ENCODE measurements at places on chromosomes 6 and 20. TPM values are rescaled to one million over a fixed set of nuclear protein-coding genes. Genes with fewer than 3 reads are reported as not detected.

- DNase-seq = peak; percentile 35
Measured at GRCh38 chr6:155084431-155085123, 89.5 kb downstream of the TIAM2 start.

The LSM14B gene
- total RNA-seq = 39.6 TPM

The DSE gene
- total RNA-seq = 91.8 TPM

- DNase-seq = peak; percentile 85
Measured at GRCh38 chr6:43972913-43973300, 154.3 kb downstream of the MRPL14 start.

The MYLK4 gene
- total RNA-seq = 0.07 TPM

- no peak for DNase-seq
Measured at GRCh38 chr20:6870559-6870958, 103.1 kb downstream of the BMP2 start.

The ZC2HC1B gene
- not detected for total RNA-seq

- DNase-seq = no peak
Measured at GRCh38 chr6:90458353-90459224, 128.3 kb downstream of the MAP3K7 start.

DNA sequence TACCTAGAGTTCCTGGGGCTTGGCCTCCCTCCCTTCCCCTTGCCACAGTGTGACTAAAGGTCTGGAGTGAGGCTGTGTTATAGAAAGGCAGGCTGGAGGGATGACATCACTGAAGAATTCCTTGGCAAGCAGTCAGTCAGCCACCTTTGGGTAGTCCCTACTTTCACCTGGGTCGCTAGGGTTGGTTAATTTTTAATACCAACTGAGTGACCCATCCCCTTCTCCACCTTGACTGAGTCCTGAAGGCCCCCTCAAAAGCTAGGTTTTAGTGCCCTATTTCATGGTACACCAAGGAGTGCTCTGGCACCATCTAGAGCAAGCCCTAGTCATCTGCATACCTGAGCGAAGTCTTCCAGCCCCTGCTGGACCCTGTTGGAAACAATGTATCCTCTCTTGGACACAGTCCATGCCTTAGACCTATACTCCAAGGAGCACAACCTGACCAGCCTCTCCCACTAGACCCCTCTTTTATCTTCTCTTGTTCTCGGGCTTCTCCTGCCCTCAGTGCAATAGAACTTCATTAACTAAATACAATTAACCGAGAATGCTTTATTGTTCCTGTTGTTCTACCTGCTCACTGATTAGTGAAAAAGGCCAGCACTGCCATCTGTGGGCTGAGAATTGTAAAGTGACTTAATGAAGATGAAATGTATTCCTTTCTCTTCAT, 44.6 kb downstream of the RIN2 start:
- no peak for DNase-seq

- DNase-seq = peak; percentile 100
Measured at GRCh38 chr6:32177788-32178546, at the start of gene RNF5. TSS of gene RNF5 (plus strand) at chr6:32178405. CDS start at chr6:32178512, 107 bp downstream.

Measured in HFFc6 (cell line).